ENCODE measurements at places on chromosomes 16 and 17.

DNA sequence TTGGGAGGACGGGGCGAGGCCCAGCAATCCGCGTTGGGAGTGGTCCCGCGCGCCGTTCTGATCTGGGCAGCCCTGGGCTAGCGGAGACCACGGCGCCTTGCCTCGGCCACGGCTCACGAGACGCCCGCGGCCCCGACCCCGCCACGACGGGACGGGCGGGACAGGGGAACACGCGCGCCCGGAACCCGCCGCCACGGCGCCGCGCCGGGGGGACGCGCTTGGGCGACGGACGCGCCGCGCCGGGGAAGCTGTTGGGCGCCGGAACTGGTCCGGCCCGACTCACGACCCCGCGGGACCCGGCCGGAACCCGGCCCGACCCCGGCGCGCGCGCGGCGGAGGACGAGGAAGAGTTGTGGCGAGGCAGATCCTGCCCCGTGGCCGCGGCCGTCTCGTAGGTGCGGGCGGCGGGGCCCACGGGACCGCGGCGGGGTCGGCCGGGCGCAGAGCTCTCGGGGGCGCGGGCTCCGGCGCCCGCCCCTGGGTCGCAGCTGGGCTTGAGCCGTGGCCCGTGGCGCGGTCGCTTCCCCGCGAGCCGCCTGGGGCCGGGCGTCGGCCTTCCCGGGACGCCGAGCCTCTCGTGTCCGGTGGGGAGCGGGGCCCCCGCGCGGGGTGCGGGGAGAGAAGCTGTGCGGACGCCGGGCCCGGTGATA, at the start of gene ACSF3:
ACSF3 (plus strand) TSS at position 251 of the 650 bp plus-strand sequence. CDS start 6,830 bp downstream, outside the sequence.
- DNase-seq = peak; percentile 63

GRCh38 chr17:41586863-41587495, at the start of gene KRT14:
Gene KRT14, minus strand, starts transcription at chr17:41586895. Its CDS starts 61 bp downstream, at chr17:41586834.
- no peak for DNase-seq

- DNase-seq = no peak
These were observed 28.6 kb downstream of the PKD1L3 start for GRCh38 chr16:71971571-71971970.

DNA sequence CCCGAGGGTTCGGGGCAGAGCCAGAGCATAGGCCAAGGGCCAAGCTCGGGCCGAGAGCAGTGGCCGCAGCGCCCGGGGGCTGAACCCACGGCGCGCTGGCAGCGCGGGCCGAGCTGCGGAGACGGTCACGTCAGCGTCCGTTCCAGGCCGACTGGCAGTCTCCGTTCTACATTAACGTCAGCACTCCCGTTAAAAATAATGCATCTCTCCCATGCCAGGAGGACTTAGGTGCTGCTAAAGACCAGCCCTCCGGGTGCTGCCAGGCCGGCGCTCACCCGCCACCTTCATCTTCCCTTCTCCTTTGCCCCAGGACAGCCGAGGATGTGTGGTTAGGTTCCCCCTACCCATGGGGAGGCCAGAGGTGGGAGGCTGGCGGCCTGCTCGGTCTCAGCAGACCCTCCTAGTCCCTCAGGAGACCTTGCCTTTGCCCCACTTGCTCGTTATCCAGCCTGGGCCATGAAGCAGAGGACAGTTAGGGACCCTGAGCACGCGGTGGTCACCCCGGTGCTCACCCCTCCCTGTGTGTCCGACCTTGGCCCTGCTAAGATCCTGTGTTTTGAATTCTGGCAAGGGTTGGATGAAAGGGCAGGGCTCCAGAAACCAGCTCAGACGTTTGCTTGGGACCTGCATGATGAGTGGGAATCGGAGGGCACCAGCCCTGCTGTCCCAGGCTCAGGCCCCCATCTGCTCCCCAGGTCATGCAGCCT, 572 bp downstream of the MPG start:
- DNase-seq = no peak

DNA sequence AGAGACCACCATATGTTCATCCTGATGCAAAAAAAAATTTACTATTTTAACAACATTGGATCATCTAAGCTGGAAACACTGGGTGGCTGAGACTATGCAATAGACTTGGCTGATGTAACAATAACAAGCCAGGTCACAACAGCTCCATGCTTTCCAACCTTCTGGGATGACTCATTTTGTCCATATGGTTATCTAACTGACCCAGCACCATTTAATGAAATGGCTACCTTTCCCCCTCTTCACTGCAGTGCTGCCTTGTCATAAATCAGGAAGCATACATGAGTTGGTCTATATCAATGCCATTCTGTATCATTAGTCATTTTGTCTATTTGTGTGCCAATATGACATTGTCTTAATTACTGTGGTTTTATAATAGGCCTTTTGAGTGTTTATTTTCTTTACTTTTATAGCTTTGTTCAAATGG, 217.6 kb upstream of the KCNJ16 start:
- DNase-seq = no peak

DNA sequence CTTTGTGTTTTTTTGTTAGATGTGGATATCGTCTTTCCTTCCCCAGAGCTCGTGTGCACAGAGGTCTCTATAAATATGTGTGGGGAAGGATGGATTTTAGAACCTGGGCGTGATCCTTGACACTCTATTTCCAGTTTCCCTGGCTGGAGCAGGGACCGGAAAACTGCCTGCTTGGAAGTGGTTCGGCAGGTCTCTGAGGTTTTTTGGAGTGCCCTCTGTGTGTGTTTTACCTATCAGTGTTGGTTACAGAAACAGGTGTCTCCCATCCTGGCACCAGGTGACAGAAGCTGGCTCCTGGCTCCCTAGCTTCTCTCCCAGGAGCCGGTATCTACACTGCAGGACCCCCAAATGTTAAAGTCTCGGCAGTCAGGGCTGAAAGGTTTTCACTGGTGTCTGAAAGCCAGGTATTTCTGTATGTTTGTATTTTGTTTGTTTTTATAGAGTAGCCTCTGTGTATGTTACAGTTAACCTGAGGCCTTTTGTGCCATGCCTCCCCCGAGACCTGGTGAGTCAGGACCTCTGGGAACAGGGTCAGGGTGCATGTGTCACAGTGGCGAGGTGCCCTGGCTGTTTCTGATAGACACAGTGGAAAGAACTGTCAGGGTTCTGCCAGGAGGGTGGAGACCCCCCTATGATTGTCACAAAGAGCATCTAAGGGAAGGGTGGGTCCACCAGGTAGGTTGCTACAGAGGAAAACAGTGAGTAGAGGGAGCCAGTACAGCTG, 31.3 kb downstream of the ZC3H18 start:
- no peak for DNase-seq

DNA sequence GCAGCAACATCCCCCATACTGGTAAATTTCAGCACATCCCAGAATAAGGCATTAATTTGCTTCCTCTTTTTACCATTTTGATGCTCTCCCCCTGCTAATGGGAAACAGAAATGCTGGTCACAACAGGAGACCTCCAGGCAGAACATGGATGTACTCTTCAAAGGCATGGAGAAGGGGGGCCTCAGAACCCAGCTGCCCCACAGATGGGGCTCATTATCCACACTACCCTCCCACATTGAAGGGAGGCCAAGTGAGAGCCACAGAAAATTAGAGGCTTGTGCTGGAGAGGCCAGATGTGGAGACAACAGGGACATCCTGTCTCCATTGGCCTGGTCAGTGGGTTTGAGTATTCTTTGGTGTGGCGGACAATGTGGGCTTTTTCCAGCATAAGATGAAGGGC, 150.1 kb upstream of the CDH11 start:
- no peak for DNase-seq

- no peak for DNase-seq
These were observed 167.5 kb upstream of the DNAH9 start for GRCh38 chr17:11430751-11431150.

DNA sequence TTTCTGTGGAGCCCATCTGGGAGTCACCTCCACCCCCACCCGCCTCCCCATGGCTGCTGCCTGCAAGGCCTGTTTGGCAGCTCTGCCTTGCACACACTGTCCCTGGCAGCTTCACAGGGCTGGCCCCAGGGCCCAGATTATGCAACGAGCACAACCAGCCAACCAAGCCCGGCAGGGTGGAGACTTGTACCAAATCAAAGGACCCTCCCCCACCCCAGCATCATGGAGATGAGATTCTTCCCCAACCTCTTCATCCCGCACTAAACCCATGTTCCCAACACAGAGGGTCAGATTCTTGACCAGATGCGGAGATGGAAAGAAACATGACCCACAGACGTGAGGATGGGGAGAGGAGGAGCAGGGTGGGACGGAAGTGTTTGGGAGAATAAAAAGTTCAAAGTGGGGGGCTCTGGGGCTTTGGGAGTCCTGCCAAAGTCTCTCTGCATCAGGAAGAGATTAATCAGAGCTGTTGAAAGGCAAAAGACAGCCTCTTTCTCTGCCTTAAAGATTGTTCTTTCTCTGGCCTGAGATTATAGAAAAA, 3.8 kb downstream of the SMARCD2 start:
- DNase-seq = no peak

DNA sequence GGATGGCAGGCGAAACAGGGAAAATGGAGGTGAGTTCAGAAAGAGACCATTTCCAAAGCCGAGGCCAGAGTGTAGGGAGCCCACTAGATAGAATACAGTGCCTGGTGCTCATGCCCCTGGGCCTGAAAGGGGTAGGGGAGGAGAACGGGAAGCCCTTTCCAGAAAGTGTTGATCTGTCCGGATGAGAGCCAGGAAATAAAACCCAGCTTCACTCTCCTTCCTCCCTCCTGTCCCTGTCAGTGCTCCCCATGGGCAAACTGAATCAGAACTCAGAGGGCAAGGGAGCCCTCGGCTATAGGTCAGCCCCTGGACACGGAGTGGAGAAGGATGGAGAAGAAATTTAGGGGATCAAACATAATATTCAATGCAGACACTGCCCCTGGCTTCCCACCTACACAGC, 57.7 kb upstream of the RPL38 start:
- DNase-seq = no peak

DNA sequence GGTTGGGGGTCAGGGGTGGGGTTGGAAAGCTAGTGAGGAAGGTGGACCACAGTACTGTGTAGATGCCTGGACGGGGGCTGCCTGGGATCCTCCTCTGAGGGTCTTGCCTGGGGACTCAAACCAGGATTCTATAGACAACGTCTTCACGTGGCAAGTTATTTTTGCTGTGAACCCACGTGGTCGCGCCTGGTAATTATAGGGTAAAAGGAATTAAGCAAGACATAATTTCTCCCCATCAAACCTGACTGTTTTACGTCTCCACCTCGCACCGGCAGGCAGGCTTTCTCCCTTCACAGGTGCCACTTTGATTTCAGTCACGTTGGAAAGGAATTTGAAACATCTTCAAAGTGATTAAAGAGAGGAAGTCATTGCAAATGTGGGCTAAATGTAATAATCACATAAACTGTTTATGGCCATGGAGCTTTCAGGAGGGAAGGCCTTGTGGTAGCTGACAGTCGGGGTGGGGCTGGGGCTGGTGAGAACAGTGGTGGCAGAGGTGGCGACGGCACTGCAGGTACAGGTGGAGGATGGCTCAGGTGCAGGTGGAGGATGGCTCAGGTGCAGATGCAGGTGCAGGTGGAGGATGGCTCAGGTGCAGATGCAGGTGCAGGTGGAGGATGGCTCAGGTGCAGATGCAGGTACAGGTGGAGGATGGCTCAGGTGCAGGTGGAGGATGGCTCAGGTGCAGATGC, 197.1 kb upstream of the NLRP1 start:
- no peak for DNase-seq

GRCh38 chr16:4746991-4747574, 12.7 kb downstream of the DNAAF8 start:
- no peak for DNase-seq

GRCh38 chr17:57834146-57834741, 15.6 kb downstream of the MRPS23 start:
- no peak for DNase-seq

- DNase-seq = no peak
These were observed 182.7 kb downstream of the RPTOR start for GRCh38 chr17:80727409-80727755.

- no peak for DNase-seq
These were observed 287.4 kb downstream of the IRF8 start for GRCh38 chr16:86186313-86186712.

- DNase-seq = no peak
These were observed 42.5 kb upstream of the ABR start for GRCh38 chr17:1222321-1222720.

DNA sequence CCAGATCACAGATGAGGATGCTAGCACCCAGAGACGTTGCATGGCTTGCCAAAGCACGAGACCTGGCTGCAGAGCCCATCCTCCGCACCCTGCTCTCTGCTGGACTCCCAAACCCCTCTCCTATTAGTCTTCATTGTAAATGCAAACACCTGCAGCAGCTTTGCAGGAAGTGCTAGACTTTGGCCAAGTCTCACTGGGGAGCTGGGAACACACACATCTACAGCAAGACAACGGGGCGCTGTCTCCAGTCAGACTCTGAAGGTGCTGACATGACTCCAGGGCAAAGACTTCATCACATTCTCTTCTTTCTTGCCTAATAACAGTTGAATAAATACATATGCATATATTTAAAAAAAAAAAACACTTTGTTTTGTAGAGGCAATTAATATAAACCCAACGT, 43.8 kb downstream of the CYTH1 start:
- no peak for DNase-seq

- no peak for DNase-seq
These were observed 89.2 kb downstream of the ABR start for GRCh38 chr17:1090465-1091189.

- DNase-seq = no peak
These were observed 4.2 kb upstream of the CDH1 start for GRCh38 chr16:68732741-68733399.

DNA sequence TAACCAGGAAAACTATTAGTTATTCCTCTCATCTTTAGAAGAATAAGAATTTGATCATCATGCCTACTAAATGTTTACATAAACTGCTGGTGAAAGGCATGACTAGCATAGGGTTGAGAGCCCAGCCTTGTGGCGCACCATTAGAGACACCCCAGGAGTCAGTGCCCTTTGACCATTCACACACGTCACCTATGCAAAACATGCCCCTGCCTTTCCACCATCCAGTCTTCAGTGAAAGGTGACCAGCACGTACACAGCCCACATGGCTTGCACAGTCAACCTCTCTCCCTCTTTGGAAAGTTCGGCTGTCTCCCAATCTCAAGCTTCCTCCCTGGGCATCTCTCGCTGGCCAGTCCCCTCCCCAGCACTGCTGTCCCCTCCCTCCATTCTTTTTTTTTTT, 150.3 kb downstream of the ENGASE start:
- DNase-seq = no peak

- DNase-seq = no peak
These were observed 11.7 kb downstream of the SMPD3 start for GRCh38 chr16:68436581-68436980.

DNA sequence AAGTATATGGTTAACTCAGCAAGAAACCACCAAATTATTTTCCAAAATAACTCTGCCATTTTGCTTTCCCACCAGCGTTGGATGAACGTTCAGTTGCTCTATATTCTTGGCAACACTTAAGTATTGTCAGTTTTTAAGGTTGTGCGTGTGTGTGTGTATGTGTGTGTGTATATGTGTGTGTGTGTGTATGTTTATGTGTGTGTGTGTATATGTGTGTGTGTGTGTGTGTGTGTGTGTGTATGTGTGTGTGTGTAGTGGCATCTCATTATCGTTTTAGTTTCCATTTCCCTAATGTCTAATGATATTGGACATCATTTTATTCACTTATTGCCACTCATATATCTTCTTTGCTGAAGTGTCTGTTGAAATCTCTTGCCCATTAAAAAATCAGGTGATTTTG, 11.2 kb upstream of the SMTNL2 start:
- DNase-seq = no peak

- DNase-seq = no peak
These were observed 5.6 kb upstream of the CRYM start for GRCh38 chr16:21283521-21284289.

- peak; percentile 34 for DNase-seq
These were observed 219.3 kb upstream of the GSE1 start for GRCh38 chr16:85393674-85394451.

- DNase-seq = no peak
These were observed 157.2 kb downstream of the ENGASE start for GRCh38 chr17:79231766-79232287.

All from T-helper 1 cell (primary cell).